Cortex of kidney (tissue), 1 donor: ENCODE measurements at places on chromosomes 3 and 15.

DNA sequence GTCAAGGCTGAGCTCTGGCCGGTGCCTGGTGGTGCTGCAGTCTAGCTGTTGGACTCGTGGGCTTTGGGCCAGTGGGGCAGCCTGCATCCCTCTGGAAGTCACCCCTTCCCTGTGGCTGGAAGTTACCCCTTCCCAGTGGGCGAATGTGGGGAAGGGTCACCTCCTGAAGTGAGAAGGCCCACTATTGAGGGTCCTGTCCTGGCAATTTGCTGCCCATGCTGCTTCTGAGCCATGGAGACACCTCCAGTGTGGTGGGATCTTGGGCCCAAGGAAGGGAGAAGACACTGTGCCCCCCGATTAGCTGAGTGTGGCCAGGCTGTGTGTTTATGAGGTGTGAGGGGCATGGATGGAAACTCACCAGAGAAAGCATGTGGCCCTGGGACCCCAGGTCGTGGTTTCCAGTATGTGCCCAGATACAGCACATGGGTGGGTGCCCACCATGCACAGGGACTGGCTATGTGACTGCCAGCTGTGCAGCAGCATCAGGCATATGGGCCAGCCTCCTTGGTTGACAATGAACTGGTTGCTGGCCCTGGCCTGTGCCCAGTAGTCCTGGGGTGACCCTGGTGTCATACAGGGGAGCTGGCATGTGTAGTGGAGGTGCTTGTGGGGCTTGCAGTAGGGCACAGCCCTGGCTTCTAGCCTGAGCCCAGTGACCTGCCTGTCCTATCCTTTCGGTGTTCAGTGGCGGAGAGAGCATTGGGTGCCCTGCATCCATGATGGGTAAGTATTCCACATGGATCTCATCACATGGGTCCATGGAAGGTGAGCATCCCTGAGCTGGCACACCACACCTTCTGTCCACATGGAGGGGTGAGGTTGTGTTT, 221.2 kb downstream of the SNRPN start:
- DNase-seq = no peak

DNA sequence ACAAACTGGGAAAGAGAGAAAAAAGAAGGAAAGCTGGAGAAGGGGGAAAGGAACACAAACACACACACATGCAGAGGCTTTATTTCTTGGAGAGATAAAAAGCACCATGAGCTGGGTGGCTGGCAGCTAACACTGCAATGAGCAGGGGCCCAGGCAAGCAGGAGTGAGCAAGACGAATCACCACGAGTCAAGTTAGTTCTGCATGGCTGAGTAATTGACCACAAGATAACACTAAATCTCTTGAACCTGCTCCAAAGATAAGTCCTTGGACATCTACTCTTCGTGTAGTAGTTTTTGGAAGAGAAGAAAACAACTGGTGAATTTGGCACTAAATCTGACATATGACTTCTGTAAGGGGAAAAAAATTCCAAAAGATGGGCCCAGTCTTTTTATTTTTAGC, 100.9 kb downstream of the MYO5A start:
- DNase-seq = no peak

- no peak for DNase-seq
These were observed 40.5 kb downstream of the SST start for GRCh38 chr3:187629711-187630110.

- no peak for DNase-seq
These were observed 147.9 kb upstream of the ATP2B2 start for GRCh38 chr3:10653241-10653640.

- no peak for DNase-seq
These were observed 19.4 kb downstream of the RBP1 start for GRCh38 chr3:139519998-139520737.

DNA sequence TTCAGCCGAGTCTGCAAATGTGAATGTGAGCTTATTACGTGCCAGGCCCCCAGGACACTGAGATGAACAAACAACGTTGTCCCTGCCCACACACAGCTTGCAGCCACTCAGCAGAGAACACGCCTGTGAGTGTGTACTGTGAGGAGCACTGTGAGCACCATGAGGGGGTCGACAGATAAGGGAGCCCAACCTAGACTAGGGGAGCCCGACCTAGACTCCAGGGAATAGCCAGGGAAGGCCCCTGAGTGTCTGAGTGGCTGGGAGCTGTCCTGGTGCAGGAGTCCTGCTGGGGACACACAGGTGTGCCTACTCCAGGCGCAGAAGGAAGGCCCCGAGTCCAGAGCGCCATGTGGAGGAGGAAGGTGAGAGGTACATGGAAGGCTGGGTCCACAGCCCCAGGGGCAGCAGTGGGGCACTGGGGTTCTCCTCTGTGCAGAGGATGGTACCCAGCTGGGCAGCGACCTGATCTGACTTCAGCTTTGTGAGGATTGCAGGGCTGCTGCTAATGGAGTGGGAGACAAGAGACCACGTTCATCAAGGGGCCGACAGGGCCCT, 36.5 kb downstream of the MGLL start:
- no peak for DNase-seq

GRCh38 chr15:82309802-82310201, 39.5 kb downstream of the GOLGA6L10 start:
- no peak for DNase-seq

DNA sequence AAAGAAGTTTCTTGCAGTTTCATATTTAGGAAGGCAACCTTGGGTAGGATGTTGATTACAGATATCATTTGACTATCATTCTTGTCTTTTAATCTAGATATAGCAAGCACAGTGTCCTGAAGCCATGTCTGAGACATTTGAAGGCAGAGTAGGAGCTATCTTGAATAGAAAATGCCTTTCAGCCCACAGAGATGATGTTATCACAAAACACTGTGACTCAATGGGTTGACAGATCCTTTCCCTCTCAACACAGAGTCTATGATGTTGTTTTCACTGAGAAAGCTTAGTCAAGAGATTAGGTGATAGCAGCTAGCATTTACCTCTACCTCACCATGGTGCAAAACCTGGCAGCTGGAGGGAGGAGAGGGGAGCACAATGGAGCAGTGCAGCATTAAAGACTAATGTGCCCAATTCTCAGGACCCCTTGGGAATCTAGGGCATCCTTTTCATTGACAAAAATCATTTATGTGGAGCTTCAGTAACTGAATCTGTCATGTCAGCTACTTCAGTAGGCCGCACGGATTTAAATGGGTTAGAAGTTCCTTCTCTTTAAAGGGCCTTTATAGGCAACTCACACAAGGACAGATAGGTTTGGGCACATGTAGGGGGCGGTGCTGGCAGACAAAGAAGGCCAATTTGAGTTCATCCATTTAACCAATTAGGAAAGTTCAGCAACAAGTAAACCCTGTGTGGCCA, 121.8 kb downstream of the AGBL1 start:
- DNase-seq = no peak

DNA sequence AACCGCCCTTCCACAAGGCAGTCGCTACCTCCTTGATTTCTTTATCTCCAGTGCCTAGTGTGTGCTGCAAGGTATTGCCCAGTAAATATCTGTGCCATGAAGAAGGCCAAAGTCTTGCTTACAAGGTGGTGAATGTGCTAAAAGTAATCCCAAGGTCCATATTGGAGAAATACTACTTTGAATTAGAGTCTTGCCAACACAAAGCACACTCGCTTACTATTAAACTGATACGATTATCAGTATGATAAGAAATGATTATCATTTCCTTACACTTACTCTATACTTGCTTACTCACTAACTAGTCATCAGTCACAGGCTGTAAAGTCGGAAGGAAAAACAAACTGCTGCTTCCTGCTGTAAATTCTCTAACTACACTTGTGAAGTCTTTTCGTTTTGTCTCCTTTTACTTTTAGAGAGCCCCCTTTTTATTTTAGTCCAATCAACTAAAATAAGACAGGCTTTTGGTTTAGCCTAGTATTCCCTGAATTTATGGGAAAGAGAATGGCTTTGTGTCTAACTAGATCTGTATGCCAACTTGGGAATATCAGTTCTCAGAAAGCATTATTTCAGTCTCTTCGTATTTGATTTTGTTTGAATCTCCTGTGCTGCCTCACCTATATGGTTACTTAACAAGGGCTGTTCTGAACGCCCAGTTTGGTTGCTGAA, 107.1 kb upstream of the TSC22D2 start:
- no peak for DNase-seq

DNA sequence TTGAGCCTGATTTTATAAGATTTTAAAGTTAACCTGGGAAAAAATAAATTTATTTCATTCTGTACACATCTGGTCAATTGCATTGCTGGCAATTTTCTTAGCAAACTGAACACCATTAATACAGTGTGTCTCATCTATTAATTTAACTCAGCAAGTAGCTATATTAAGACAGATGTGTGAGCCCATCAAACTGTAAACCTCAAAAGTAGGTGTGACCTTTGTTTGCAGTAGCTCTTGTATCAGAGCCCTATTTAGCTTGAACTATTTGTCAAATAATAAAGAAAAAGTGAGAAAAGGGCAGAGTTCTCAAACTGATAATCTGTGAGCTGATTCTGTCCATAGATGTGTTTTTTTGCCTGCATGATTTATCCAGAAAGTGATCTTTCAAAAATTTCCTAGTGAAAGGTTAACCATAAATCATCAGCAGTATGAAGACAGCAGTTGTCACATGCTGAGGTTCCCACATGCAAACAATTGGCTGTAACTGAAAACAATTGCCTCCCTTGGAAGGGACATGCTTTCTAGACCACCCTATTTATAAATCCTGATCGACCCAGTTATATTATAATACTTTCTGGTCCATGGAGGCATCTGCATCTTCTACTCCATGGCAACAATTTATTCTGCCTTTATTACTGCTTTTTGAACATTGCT, 646.5 kb downstream of the NSUN3 start:
- no peak for DNase-seq

- DNase-seq = no peak
These were observed 42.5 kb upstream of the NUDT16 start for GRCh38 chr3:131338948-131339640.

DNA sequence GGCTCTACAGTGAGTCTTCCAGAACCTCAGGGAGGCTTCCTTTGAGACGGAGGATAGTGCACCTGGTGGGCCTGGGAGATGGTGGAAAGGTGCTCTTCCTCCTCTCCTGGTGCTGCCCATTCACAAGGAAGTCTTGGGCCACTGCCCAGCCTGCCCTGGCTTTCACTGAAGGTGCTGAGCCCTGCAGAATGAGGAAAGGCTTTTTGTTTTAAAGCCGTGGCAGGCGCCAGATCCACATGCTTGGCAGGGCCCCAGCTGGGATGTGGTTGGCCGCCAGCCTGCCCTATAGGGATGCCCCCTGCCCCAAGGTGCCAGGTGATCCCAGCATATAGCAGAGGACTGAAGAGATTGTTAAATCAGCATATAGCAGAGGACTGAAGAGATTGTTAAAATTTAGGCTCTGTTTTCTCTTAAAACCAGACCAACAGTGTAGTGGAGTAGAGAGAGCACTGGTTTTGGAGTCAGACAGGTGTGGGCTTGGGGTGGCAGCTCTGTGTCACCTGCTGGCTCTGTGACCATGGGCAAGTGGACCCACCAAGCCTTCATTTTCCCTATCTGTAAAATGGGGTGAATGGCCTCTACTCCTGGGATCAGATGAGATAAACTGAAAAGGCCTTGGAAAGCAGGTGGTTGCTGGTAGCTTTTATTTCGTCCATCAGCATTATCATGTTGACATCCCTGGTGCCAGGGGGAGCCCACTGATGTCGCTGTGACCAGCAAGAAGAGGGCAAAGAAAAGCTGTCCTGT, 53.3 kb downstream of the SLC6A6 start:
- DNase-seq = no peak

DNA sequence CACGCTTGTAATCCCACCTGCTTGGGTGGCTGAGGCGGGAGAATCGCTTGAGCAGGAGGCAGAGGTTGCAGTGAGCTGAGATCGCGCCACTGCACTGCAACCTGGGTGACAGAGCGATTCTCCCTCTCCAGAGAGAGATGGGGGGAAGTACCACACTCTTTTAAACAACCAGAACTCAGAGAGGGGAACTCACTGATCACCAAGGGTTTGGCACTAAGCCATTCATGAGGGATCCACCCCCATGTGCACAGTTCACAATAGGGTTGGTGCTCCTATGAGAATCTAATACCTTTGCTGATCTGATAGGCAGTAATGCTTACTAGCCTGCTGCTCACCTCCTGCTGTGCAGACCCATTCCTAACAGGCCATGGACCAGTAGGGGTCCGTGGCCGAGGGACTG, 51.6 kb downstream of the QTRT2 start:
- no peak for DNase-seq

DNA sequence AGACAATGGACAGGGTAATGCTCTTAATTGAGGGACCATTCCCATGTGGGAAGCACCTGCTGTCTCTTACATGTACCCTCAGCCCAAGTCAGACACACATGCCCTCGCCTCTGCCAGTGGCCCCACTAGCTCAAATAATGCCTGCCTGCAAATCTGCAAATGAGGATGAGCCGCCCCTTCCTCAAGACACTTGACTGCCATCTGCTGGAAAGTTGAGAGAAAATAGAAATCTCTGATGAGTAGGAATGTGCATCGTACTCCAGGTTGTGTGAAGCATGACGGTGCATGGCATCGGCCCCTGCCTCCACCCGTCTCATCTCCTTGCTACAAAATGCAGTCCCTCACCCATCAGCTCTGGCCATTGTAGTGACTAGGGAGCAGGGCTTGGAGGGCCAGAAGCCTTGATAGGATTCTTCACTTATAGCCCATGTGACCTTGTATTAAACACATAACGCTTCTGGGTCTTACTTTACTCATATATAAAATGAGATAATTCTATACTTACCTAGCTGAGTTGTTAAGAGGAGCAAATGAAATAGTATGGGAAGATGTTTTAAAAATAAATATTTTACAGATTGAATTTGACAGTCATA, 6.3 kb upstream of the SCN5A start:
- no peak for DNase-seq

DNA sequence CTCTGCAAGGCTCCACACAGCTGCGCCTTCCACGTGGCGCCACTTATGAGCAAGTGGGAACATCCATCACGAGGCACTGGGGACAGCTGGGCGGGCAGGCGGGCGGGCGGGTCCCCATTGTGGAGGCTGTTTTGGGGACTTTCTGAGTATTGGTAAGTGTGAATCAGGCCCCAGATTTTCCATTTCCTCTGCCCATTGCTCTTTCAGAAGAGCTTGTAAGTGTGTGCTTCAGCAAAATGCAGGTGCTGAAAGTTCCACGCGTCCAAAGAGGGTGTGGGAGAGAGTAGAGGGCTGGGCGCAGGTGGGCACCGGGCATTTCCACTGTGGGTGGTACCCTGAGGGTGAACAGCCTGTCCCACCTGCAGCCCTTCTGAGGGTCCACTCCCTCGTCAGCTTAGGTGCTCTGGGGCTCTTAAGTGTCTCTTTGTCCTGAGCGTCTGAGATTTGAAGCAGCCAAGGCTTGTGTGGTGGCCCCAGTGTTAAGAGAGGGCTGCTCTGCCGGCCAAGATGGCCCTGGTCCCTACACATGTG, 177.1 kb downstream of the RPLP1 start:
- no peak for DNase-seq

DNA sequence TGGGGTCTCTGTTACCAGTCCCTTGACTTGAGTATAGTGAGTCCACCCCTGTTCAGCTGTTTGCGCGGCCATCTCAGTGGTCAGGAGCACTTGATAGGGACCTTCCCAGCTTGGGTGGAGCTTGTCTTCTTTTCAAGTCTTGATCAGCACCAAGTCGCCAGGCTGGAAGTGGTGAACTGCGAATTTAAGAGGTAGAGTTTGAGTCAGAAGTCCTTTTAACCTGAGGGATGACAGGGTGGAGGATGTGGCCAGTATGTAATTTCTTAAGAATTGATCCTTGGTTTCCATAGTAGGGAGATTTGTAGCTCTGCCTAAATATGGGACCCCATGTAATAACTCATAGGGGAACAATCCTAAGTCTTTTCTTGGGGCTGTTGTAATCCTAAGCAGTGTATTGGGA, 86.3 kb upstream of the XCR1 start:
- DNase-seq = no peak

GRCh38 chr15:92813485-92813884, 86.6 kb upstream of the CHD2 start:
- DNase-seq = no peak
